ENCODE measurements at places on chromosomes 6 and 20.
A peak's percentile ranks its signal among the peaks of the same experiment; 100 is the strongest.

DNA sequence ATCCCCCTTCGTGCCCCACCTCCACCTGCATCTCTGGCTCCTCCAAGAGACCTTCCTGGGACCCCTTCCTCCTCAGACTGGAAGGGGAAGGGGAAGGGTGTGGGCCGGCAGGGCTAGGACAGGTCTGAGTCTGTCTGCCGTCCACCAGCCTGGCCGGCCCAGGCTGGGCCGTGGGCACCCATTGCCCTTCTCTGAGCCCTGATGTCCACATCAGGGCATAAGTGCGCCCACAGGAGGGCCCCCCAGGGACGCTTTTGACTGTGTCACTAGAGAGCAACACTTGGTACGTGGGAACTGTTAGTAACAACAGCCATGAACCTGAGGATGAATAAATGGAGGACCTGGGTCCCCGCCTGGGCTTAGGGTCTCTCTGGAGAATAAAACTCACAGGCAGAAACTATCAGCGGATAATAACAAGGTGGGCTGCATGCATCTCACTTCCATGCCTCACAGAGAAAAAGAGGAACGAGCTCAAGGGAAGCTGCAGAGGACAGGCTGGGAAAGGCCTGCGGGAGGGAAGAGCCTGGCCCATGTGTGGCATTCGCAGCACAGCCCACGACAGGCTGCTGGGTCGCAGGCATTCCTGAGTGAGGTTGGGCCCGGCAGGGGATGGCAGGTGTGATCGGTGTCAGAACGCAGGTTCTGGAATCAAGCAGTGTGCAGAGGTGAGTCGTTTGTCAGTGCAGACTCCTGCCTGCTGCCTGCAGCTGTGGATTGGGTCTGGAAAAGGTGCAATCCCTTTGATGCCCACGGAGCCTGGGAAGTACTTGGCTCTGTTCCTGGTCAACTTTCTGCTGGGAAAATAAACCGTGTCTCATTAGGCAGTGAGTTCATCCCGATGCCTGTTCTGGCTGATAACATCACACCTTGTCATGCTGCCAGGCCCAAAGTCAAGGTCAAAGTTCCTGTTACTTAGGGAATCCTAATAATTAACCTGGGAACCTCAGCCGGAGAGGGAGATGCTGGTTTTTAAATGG lies 60.9 kb downstream of the BCAS4 start:
- no peak for DNase-seq

GRCh38 chr6:142819603-142820337 lies 125.2 kb downstream of the HIVEP2 start:
- DNase-seq, result no peak

- peak; percentile 58 for DNase-seq
These were observed 38.2 kb downstream of the C6orf132 start for GRCh38 chr6:42104095-42104803.

DNA sequence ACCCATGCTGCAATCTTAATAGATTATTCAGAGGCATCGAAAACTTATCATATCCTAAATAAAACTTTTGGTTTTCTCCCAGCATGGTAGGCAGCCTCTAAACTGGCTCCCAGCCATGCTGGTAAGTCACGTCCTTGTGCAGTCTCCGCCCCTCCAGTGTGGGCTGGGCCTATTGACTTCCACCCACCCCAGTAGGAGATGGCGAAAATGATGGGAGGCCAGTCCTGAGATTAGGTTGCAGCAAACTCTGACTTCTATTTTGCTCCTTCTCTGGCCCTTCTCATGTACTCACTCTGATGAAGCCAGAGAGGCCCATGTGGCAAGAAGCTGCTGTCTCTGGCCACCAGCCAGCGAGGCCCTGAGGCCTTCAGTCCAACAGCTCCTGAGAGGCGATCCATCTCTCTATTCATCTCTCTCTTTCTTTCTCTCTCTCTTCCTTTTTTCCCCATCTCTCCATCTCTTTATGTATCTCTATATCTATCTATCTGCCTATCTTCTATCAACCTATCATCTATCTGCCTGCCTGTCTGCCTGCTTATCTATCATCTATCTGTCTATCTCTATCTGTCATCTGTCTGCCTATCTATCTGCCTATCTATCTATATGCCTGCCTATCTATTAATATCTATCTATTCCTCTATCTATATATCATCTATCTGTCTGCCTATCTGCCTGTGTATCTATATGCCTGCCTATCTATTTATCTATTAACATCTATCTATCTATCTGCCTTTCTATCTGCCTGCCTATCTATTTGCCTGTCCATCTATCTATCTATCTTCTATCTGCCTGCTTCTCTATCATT lies 52.7 kb upstream of the STX16 start:
- no peak for DNase-seq

GRCh38 chr20:63573647-63574131 lies 350 bp downstream of the HELZ2 start:
- DNase-seq, result no peak
